CD4-positive, alpha-beta memory T cell (primary cell): ENCODE measurements at places on chromosomes 5 and 9. TPM values are rescaled to one million over a fixed set of nuclear protein-coding genes. Genes with fewer than 3 reads are reported as not detected.
A peak's percentile ranks its signal among the peaks of the same experiment; 100 is the strongest.

DNA sequence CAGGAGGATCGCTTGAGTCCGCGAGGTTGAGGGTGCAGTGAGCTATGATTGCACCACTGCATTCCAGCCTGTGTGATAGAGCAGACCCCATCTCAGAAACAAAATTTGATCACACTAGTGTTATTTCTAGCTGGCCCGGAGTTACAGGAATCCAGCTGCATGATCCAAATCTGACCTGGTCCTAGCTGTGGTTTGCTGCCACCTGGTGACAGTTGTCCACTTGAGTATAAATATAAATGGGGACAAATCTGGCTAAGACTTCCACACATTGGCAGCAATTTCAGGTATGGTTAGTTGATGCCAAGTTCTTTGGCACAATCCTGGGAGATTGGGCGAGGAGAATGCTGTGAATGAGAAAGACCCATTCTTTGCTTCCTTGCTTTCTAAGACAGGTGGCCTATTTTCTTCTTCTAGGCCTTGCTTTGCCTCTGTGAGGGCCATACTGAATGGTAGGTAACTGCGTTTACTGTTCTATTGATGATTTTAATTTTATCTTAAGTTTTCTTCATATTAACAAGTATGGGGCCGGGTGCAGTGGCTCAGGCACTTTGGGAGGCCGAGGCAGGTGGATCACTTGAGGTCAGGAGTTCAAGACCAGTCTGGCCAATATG, 35.4 kb downstream of the UBE2R2 start:
- DNase-seq: peak; percentile 46

- no peak for DNase-seq
Measured at GRCh38 chr5:62812621-62813255, 234.1 kb downstream of the LRRC70 start.

GRCh38 chr9:74554751-74555419, 57.8 kb downstream of the RORB start:
- no peak for DNase-seq

DNA sequence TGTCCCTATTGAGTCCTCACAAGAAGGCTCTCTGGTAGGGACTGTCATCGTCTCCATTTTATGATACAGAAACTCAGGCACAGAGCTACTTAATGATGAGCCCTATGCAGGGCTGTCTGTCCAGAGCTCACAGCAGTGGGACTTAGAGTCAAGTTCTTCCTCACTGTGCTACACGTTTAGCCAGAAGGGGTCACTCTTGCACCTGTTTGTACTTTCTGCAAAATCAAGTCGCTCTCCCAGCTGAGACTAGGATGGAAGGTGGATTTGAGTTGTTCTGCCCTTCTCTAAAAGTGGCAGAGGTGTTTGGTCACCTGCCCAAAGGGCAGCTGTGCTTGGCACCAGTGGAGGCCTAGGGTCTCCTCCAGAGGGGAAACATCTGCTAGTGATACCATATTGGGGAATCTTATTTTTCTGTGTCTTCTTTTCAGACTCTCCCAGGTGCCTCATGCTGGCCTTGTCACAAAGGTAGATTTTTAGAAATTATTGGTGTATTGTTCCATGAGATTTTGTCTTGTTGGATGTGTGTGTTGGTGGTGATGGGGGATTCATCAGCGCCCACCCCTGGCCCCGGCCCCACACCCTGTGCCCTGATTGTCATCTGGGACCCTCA, 104.2 kb downstream of the PPARGC1B start:
- peak; percentile 49 for DNase-seq

- no peak for DNase-seq
Measured at GRCh38 chr9:90546200-90546599, 96.4 kb downstream of the DIRAS2 start.

DNA sequence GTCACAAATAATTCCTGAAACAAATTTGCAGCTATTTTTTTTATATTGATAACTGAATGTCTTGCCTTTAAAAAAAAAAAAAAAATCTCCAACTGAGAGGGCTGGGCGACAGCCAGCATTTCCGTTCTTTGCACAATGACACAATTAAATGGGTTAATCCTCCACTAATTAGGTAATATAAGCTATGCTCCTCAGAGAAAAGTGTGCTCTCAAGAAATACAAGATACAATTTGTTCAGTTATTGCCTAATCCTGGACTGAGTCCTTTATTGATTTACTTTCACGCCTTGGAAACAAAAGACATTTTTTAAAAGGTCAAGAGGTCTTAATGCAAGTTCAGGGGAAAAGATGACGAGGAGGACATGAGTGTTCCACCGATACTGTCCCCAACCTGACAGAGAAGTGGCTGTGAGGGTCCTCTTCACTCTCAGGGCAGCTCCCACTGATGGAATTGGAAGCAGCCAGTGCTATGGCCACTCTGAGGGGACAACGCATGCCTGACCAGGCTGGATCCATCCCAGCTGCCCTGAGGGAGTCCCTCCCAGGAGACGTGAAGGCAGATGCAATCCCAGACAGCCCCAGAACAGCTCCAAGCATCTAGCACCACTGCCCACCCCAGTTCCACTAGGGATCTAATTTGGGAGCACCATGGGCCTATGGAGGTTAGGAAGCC, 220.7 kb downstream of the GNA14 start:
- no peak for DNase-seq

TNC gene
- not detected for total RNA-seq

- DNase-seq: no peak
Measured at GRCh38 chr9:133700819-133701320, 37.3 kb downstream of the SARDH start.

AQP3 gene
- 172 TPM for total RNA-seq

GRCh38 chr5:57817001-57817453, 334.4 kb upstream of the ACTBL2 start:
- DNase-seq: no peak

DNA sequence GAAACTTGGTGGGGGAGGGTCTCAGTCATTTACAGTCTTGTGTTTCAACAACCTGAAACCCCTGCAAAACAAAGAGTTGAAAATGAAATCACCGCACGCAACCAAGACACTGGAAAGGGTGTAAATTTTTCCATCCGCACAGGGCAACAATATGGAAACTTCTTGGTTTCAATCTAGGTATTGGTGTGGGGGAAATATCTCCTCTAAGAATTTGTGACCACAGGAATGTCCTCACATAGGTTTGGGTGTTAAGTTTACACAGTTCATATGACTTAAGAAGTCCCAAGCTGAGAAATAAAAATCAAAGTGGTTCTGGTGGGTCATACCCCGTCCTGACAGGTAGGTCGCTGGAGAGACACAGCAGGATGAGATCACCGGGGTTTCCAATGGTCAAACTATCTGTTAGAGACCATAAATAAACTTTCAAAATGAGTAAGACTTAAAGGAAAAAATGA, 51.9 kb upstream of the PIP5K1B start:
- DNase-seq: no peak

GPBP1 gene
- 136 TPM for total RNA-seq

GRCh38 chr9:92649007-92649406, 20.9 kb downstream of the IPPK start:
- no peak for DNase-seq

C5orf47 gene
- not detected for total RNA-seq

- DNase-seq: no peak
Measured at GRCh38 chr9:93024986-93025630, 33.4 kb upstream of the SUSD3 start.

DNA sequence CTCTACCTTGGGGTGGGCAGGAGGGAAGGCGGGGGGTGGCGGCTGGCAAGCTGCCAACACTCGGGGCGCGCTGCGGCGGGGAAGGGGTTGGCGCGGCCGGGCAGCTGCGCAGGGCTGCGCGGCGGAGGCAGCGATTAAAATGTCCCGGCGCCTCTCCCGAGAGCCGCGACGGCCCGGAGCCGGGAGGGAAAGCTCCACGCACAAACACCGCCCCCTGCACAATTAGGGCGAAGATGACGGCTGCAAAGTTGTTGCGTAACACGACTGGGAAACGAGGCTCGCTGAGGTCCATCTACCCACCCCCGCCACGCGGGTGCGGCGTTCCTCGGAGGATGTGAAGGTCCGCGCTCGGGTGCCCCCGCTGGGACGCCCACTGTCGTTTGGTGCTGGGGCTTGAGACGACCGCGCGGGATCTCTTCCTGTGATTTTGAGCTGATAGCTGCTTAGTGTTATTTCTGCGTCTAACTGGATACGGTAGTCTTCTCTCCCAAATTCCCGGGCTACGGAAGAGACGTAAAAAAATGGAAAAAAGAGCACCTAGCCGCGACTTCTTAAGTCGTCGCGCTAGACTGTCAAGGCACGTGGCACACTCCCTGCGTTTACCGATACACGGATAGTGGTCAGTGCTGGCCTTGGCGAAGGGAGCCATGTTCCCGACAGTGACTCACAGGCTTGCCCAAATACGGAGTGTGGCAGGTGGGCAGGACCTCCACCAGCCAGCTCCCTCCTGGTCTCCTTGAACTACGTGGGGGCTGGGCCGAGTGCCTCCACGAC, 958 bp upstream of the NFIL3 start:
- DNase-seq: peak; percentile 68

DNA sequence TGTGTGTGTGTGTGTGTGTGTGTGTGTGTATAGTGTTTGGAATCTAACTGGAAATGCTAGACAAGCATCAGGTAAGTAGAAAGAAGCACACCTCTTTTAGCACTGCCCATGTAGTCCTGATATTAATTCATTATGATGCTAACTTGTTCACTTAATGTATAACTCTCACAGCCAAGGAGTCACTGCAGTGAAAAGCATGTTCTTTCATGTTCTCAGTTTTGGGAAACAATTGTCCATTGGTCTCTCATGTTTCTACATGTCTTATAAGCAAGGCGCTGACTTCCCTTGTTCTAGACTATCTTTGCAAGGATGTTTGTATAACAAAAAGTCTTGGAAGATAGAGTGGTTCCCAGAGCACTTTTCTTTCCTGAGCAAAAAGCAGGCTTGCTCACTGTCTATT, 148.8 kb upstream of the TNPO1 start:
- no peak for DNase-seq

GRCh38 chr5:9350301-9350797, 195.5 kb downstream of the SEMA5A start:
- no peak for DNase-seq

DNA sequence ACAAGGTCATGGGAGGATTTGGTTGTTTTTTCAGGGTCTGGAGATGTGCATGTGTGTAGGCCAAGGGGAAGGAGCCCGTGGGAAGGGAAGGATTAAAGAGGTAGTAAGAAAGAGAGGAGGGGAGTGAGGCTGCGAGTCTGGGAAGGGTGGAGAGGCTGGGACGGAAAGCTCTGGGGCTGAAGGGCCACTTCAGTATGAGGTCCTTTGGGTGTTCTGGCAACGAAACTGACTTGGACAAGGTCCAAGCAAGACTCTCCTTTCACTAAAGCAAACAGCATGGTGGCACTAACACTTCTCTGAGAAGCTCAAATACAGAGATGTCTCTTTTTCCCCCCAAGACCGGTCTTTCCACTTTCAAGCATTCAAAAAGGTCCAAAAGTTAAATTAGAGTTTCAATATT, 394.5 kb downstream of the ARHGEF28 start:
- DNase-seq: no peak

DNA sequence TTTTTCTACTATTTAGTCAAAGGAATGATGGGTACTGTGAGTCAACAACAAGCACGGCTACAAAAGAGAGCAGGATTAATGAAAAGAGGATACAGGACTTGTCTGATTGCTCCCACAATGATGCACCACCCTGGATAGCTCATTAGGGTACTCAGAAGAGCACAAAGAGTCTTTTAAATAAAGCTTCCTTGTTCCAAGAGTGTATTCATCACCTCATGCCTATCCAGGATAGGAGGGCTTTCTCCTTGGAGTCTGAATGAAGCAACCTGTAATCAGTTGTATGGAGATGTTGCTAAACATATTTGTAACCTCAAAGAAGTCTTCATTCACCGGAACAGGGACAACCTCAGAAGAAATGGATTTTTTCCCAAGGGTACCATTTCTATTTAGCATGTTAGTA, 219.5 kb upstream of the TMEM161B start:
- DNase-seq: no peak

- DNase-seq: no peak
Measured at GRCh38 chr9:2297771-2298170, 282.6 kb downstream of the SMARCA2 start.

DNA sequence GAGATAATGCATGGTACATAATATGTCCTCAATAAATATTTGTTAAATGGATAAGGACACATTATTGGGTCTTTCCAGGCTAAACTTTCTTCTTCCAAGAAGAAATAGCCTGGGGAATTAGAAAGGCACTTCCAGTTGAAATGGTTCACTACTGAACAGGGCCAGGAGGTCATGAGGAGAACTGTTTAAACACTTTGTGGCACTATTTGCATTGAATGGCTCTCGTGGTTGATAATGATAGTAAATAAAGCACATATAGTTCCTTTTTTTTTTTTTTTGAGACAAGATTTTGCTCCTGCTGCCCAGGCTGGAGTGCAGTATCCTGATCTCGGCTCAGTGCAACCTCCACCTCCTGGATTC, 19.9 kb upstream of the CAST start:
- no peak for DNase-seq

DNA sequence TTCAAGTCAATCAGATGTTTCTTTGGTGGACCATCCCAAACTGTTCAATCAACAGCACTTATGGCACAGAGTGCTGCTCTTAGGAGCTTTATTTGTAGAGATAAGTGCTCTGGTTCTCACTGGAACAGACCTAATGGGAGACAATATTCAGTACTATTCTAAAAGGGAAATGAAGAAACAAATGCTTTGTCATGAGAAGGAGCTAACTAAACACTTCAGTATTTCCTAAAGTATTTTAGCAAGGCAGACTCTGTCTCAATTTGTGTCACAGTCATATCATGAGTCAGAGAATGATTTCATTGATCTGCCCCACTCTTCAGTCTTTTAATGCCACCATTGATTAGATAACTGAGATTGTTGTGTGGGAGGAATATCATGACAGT, 175.3 kb downstream of the SLF1 start:
- no peak for DNase-seq

- no peak for DNase-seq
Measured at GRCh38 chr5:119398727-119399466, 43.1 kb downstream of the TNFAIP8 start.

GRCh38 chr9:89817151-89817950, 212.5 kb downstream of the GADD45G start:
- DNase-seq: no peak

- DNase-seq: no peak
Measured at GRCh38 chr5:74850789-74851425, 15.3 kb downstream of the FAM169A start.

- DNase-seq: no peak
Measured at GRCh38 chr9:85730916-85731630, 10.7 kb downstream of the AGTPBP1 start.

IL7R gene
- 2,440 TPM for total RNA-seq

PCDHB2 gene
- total RNA-seq: 1.3 TPM

GFPT2 gene
- 0.12 TPM for total RNA-seq

CD14 gene
- total RNA-seq: 5.2 TPM

GRCh38 chr9:130206579-130206978, 34.4 kb downstream of the NCS1 start:
- DNase-seq: no peak

TAF7 gene
- total RNA-seq: 109 TPM

- DNase-seq: no peak
Measured at GRCh38 chr9:73137914-73138313, 13.8 kb upstream of the ANXA1 start.

WDR38 gene
- not detected for total RNA-seq
